Activated CD4-positive, alpha-beta T cell treated with anti-CD3 and anti-CD28 coated beads, Interleukin-2, amount 50 U/mL, for 16 hours (primary cell): ENCODE measurements at places on chromosomes 11 and 22.

DNA sequence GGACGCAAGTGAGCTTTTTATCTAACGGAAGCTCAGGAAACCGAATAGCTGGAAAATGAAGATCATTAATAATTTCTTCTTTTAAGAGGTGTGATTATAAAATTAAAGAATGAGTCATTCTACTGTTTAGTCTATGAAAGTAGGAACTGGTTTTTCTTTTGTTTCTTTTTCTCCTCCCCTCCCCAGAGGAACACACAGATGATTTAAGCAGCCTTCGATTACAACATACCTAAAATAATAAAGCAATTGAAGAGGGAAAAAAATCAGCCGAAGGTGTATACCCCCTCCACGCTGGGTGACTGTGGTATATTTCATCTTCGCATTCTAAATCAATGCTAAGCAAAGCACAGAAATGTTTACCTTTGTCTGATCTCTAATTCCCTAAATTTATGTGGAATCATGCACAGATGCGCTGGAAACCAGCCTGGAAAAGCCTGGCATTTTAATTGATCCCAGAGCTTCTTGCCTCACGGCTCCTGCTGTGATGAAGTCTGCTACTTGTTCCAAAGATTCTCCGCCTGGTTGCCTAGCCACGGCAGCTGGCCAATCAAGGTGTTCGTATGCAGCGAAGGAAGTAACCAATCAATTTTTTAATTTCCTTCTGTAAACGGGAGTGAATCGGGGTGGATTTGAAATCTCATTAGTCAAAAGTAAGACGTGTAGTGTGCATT is 133.9 kb downstream of the FANCF start:
- DNase-seq = no peak

- DNase-seq = no peak
Measured at GRCh38 chr11:959027-959426, 33.4 kb downstream of the AP2A2 start.

GRCh38 chr11:104898685-104899013 is 389 bp upstream of the CASP12 start:
- DNase-seq = no peak

GRCh38 chr11:84681456-84681855 is 945.7 kb downstream of the DLG2 start:
- no peak for DNase-seq

DNA sequence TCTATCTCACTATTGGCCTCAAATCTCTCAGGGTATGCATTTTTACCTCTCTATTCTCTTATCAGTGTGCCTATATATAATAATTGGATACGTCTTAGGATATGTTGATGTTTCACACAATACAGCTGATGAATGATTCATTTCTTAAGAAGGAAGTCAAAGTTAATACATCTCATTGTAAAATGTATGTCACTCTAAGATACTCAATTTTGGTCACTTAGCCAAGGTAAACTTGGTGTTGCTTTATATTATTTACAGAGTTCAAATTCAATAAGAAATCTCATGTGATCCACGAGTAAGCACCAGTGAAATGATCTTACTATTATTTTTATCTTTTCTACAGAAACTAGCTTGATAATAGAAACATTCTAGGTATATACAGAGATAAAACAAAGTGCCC is 1266.5 kb downstream of the JRKL start:
- no peak for DNase-seq

GRCh38 chr22:20312396-20313191 is 7.3 kb downstream of the DGCR6L start:
- no peak for DNase-seq

DNA sequence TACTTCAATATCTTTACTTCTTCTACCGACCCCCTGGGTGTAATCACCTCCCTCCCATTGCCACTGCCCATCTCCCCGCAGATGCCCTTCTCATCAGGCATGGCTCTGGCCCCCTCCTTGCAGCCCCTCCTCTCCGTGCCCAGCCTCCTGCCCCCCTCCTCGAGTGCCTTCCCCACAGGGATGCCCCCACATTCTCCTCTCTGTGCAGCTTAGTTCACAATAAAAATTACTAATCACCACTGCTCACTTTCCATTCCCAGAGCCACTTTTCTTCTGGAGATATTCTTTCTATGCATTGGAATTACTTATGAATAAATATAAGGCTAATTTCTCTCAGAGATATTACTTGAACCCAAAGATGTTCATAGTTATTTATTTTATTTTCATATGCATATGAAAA is 22.1 kb downstream of the IFITM10 start:
- no peak for DNase-seq

GRCh38 chr11:107562647-107563208 is 2.8 kb downstream of the ALKBH8 start:
- peak; percentile 47 for DNase-seq

DNA sequence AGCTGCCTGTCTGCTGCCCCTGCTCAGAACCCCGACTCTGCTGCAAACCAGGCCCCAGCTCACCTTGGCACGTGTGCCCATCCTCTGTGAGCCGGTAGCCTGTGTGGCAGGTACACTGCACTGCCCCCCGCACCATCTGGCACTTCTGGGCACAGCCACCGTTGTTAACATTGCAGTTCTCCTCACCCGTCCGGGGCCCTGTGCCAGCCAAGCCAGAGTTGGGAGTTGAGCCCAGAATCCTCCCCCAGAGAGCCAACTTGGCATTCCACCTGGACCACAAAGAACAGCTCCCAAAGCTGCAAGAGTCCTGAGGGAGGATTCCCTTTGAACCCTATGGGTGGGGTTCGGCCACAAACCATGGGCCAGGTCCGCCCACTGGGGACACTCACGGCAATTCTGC is 22.5 kb downstream of the LRP4 start:
- DNase-seq = no peak

DNA sequence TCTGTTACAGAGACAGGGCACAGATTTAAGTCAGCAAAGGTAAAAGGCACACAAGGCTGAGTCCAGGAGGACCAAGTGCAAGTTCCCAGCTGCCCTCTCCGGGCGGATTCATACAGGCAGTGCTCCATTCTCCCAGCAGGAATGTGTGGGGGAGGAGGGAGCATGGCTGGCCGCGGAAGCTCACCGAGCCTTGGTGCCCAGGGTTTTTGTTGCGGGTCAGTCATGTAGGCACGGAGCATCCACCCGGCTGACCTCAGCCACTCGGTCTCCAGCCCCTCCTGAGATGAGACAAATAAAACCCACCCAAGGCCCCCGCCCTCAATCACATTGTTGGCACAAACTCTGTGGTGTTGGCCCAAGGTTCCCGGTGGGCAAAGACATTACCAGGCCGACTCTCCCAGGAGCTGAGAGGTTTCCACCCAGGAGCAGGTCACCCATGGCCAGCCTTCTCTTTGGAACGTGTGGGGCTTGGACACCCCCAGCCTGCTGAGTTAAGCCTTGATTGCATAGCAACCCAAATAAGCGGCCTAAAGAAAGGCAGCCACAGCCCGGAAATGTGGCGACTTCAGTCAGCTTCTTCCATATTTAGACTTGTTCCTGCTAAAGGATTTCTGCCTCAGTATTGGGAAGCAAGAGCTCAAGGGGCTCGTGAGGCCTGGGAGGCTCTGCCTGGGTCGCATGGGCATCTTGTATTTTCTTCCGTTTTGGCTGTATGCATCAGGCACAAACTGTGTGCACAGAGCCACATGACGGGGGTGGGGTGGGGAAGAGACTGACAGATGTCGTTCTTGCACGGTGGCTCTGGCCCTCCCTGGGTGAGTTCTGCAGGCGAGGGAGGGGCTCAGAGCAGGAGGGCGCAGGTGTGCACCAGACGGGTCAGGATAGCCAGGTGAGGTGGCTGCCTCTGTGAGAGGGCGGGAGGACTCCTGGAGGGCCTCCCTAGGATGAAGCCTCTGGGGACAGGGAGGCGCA is 63.0 kb downstream of the ARHGAP8 start:
- DNase-seq = no peak

DNA sequence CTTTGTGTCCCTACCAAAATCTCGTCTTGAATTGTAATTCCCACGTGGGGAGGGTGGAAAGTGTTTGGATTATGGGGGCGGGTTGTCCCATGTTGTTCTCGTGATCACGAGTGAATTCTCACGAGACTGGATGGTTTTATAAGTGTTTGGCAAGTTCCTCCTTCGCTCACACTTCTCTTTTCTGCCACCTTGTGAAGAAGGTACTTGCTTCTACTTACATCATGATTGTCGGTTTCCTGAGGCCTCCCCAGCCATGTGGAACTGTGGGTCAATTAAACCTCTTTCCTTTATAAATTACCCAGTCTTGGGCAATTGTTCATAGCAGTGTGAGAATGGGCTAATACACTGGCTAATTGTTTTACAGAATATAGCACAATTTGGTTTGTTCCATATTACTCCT is 326.3 kb downstream of the GRM5 start:
- DNase-seq = no peak

DNA sequence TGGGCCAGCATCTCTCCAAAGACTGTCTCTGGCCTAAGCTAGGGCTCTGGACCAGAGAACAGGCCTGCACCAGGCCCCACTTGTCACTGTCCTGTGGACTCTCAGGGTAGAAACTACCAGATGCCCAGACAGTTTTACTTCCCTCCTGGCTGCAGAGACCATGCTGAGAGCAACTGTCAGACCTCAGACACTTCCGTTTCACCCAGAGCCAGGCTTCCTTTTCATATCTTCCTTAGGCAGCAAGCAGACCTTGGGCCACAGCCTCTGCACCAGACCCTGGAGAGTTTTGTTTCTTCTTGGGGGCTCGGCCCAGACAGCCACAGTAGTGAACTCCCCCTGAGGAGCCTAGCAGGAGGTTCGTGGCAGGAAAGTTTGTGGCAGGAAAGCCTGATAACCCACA is 12.1 kb upstream of the FCHSD2 start:
- DNase-seq = peak; percentile 56

DNA sequence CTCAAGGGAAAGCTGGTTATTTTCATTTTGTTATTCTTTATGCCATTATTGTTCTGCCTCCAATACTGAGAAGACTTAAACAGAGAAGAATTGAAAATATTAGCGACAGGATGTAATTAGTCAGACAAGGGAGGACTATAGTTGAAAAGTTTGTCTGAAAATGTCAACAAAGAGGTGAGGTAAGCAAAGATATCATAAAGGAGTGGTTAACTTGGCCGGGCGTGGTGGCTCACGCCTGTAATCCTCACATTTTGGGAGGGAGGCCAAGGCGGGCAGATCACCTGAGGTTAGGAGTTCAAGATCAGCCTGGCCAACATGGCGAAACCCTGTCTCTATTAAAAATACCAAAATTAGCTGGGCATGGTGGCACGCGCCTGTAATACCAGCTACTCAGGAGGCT is 4.1 kb upstream of the HYLS1 start:
- no peak for DNase-seq

GRCh38 chr11:97614606-97615005 is 1224.8 kb downstream of the JRKL start:
- DNase-seq = no peak

- no peak for DNase-seq
Measured at GRCh38 chr22:26273011-26273675, 103.9 kb downstream of the SEZ6L start.

GRCh38 chr11:36215693-36216060 is 73.5 kb downstream of the COMMD9 start:
- DNase-seq = no peak

DNA sequence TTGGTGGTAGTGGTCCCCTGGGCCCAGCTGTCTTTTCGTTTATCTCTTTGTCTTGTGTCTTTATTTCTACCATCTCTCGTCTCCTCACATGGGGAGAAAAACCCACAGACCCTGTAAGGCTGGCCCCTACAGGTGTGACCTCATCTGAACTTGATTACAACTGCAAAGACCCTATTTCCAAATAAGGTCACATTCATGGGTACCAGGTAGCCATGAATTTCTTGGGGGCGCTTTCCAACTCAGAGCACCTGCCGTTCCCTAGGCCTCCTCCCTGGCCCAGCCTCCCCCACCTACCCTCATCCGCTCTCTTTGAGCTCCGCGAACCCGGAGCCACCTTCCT is 14.0 kb upstream of the RRP7A start:
- DNase-seq = no peak

- no peak for DNase-seq
Measured at GRCh38 chr11:13446444-13446843, 16.6 kb downstream of the BTBD10 start.
